Activated T-helper 17 cell treated with anti-CD3 and anti-CD28 coated beads, Interleukin-2, amount 50 U/mL, for 72 hours (primary cell): ENCODE measurements at places on chromosomes 11 and 22.

DNA sequence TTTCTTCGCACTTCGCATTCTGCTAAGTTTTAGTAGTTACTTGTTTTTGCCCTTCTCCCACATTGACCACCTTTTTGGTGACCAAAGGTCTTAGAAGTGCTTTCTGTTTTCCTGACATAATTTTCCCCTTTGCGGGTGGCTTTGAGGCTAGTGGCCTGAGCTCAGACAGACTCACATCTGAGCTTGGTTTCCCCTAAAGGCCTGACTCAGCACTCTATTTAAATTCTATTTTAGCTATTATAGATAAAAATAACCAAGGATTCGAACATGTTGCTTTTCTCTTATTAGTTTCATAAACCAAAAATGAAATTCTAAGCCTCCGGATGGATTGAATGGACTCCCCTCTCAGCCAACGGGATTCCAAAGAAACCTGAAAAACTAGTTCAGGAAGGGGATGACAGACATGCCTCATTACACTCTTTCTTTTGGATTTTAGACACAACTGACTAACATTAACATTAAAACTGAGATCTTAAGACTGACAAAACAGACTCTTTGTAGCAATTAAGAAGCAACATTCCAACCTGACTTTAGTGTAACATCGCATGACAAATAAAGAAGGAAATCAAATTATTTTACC lies 258.5 kb downstream of the LUZP2 start:
- ATAC-seq: no peak

GRCh38 chr11:88169471-88169870 lies 5.8 kb downstream of the RAB38 start:
- ATAC-seq: no peak

DNA sequence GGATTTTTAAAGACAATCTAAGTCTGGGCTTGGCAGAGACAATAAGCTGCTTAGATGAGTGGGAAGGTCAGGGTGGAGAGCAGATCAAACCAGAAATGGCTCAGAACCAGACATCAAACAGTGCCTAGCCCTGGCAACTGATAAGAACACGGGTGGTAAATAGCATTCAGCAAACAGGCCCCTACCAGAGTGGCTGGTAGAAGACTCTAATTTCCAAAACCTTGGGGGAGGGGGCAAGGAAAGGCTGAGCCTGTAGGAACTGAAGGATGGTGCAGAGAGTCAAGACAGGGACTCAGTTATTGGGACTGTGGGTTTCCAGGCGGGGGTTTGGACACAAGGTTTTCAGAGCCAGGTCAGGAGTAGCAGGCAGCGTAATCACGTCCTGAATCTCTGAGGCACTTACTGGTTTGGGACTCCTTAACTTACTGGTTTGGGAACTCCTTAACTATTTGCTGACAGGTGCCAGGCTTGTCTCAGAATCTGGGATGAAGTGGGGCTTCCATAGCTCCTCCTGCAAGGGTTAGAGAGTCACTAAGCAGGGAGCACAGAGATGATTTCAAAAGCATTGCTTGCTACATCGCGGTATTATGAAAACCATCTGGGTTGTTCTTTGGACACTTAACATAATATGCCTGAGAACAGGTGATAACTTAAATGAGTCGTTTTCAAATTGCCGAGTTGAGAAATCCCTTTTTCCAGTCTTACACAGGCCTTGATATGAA lies 5.7 kb upstream of the ABTB2 start:
- no peak for ATAC-seq

DNA sequence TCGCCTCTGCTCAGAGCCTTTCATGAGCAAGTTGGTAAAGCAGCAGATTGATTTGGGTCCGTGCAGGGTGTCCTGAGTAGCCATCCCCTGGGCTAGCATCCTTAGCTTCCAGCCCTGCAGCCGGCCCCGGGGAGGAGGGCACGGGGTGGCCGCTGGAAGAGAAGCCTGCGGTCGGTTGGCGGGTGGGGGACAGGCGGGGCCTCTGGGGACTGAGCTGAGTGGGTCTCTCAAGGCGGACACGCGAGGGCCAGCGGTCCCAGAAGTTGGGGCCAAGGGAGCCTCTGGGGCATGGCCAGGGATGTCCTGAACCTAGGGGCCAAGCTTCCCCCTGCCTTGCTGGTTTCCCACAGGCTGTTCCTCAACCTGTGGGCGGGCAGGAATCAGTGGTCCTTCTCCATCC lies 143.0 kb downstream of the TBC1D22A start:
- no peak for ATAC-seq

DNA sequence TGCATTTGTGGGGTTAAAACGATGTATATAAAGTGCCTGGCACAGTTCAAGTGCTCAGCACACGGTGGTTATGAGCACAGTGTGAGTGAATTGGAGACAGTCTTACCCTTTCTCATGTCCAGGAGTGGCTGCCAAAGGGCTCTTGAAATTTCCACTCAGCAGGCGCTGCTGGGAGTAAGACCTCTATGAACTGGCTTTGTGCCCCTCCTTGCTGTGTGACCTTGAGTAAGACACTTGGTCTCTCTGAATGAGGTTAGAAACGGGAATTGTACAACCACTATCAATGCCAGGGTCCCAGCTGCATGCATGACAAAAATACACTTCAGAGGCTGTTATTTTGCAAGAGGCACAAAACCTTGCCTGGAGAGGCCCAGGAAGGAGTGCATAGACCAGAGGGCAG lies 86.6 kb downstream of the TSPAN18 start:
- ATAC-seq: no peak

DNA sequence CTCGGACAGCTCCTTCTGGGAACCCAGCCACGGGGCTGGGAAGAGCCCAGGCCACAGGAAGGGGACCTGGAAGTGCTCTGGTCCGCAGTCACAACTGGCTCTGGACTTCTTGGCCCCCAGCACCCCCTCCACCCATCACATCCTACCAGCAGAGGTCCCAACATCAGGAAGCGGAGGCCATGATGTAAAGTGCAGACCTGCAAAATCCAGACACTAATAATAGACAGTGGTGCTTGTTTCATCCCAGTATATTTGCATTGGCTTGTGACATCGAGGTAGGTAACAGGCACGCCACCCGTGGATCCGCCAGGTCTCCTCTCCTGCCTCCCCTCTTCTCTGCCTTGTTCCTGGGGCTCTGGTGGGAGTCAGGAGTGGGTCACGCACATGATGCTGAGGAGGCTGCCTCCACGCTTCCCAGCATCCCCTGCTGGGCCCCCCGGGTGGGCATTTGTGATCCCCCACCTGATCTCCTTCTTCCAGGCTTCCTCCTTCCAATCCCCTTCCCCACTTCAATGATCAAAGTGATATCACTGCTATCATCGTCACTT lies 1454.0 kb downstream of the BRD1 start:
- ATAC-seq: no peak
